GM12892 (cell line): ENCODE measurements at places on chromosomes 1 and 21.

GRCh38 chr1:156126630-156127534 is 12.4 kb downstream of the LMNA start:
- no peak for DNase-seq

DNA sequence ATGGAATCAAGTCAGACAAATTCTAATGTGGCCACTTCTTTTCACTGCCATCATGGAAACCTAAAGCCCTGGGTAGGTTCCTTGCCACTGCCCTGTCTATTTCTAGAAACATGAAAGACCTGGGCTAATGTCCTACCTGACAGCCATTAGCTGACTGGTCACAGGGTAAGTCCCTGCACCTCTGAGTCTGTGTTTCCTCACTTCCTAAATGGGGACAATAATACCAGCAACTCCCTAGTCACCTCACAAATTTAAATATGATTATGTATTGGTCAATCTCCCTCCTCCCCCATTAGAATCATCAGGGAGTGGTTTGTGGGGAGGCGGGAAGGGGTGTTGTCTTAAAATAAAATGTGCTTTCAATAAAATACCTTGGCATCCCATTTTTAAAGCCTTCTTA is 2.2 kb downstream of the CREG1 start:
- no peak for DNase-seq

- DNase-seq, result no peak
Measured at GRCh38 chr1:45746922-45747321, 3.5 kb downstream of the IPP start.

- no peak for DNase-seq
Measured at GRCh38 chr1:66214901-66215300, 319.1 kb upstream of the SGIP1 start.

DNA sequence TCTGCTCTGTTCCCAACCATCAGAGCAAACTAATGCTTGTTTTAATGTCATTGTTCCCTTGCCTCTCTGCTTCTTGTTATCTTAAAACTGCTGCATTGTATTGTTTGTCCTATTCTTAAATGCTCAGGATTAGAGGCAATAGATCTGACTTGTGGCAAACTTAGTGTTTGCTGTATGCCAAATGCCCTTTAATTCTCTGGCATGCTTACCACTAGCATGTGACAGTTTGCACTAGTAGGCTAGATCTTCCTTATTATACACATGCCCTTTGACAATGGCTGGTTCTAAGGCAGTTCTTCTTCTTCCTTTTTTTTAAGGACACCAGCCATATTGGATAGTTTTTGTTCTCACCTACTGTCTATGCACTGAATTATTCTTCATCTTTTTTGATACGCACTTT is 30.1 kb downstream of the PALMD start:
- no peak for DNase-seq

GRCh38 chr1:116261227-116261626 is 111.8 kb upstream of the ATP1A1 start:
- no peak for DNase-seq

DNA sequence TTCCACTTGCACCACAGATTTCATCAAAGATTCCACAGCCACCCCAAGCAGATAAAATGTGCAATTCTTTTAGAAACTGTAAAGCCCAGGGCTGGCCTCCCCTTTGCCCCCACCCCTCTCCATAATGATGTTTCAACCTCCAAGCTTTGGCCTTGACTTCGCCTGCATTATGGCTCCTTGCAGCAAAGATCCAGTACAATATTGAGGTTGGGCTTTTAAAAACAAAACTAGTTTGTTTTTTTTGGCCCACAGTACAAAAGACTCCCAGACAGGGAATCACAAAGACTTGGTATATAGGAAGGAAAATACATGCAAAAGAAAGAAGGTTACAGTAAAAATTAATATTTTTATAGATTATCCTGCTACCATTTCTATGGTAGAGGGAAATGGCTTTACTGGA is 356.5 kb upstream of the PTBP2 start:
- no peak for DNase-seq

- DNase-seq, result no peak
Measured at GRCh38 chr1:61284936-61285335, 202.6 kb downstream of the NFIA start.

- DNase-seq, result peak; percentile 62
Measured at GRCh38 chr1:229625071-229625914, 629 bp downstream of the TAF5L start.

DNA sequence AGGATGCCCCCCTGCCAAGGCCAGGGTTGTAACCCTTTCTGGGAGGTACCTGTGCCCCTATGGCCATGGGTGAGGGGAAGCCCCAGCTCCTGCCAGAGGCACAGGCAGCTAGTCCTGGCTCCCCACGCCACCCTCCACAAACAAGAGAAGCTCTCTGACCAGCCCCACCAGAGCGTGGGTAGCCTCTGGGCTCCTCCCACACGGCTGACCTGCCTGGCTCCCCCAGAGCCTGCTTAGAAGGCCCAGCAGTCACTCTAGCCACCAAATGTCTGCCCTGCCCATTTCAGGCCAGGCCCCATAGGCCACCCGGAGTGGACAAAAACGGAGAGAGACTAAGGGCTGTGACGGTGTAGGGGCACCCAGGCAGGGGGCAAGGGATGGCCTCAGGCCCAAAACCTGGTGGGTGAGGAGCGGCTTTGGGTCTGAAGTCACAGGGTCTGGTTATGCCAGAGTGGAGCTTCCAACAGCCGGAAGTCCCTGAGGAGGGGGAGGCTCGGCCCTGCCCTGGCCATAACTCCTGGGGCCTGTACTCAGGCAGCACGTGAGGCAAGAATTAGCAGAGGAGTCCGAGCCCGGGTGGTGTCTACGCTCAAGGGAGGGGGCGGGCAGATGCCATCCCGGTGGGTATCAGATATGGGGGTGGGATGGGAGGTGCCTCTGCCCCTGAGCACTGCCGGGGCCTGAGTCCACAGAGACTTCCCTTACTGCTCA is 155.4 kb downstream of the CASZ1 start:
- DNase-seq, result no peak

DNA sequence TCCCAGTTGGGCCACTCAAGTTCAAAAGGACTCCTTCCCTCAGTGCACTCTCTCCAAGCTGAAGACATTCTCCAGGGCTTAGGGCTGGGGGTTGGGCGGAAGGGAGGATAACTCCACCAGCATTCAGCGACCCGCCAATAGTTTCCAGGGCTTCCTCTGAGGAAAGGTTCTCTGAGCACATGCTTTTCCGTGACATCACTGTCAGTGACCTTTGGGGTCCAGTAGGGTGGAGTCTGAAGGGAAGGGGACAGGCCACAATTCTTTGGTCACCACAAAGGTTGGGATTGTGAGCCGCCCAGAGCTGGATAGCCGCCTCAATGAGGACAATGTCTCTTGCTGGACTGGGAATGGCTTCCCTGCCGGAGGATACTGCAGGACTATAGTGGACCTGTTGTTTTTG is 22.8 kb upstream of the RXRG start:
- DNase-seq, result no peak

- DNase-seq, result no peak
Measured at GRCh38 chr1:15459771-15460707, 3.5 kb downstream of the CELA2A start.

- DNase-seq, result no peak
Measured at GRCh38 chr21:16055014-16055413, 325.2 kb downstream of the USP25 start.

GRCh38 chr1:203252678-203253077 is 23.2 kb upstream of the CHIT1 start:
- DNase-seq, result no peak

- no peak for DNase-seq
Measured at GRCh38 chr1:112798292-112798691, 83.2 kb upstream of the PPM1J start.

- no peak for DNase-seq
Measured at GRCh38 chr1:5647234-5647633, 345.0 kb downstream of the NPHP4 start.

- DNase-seq, result no peak
Measured at GRCh38 chr1:170804419-170804818, 130.9 kb upstream of the MROH9 start.

DNA sequence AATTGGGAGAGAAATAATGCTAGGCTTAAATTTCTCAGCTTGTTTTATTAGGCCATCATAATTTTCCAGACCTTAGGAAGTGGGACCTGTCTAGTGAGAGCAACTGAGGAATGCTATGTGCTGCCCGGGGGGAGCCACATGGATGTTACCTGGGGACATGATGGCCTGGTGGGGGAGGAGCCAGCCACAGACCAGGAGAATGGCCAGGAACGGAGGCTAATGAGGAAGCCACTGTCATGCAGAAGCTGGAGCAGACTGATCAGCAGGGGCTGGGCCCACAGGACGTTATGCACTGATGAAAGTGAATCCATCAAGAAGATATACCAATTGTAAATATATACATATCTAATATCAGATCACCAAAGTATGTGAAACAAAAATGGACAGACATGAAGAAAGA is 4.6 kb upstream of the KRTAP10-1 start:
- no peak for DNase-seq

GRCh38 chr1:16167331-16168143 is 11.7 kb upstream of the EPHA2 start:
- DNase-seq, result peak; percentile 76

DNA sequence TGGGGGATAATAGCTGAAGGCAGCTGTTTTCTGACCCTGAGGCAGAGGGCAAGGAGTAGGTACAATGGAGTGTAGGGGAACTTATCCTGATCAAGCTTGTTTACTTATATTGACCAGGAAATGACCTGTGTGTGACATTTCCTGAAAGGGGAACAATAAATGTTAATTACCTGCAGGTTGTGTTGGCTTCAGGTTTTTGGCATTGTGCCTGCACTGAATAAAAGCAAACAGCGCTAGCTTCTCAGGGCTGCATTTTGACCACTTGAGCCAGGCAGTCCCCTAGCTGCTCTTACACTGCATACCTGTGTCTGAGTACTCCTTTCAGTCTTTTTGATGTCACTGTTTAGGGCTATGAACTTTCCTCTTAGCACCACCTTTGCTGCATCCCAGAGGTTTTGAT is 40.6 kb downstream of the DRAM2 start:
- no peak for DNase-seq

DNA sequence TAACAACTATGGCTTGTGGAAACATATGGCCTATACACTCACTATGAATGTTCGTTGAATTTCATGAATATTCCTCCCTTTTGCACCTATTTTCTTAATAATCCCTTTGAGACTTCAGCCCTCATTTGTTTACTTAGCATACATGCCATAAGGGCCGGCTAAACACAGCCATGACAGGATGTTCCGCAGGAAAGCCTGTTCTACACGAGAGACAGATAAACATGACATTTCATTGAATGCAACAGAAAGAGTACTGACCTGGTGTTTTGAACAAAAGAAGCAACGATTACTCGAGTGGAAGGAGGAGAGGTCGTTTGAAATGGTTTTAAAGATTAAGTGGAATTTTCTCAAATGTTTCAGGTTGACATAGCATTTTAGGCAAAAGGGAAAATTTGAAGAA is 459.5 kb upstream of the CXADR start:
- no peak for DNase-seq

DNA sequence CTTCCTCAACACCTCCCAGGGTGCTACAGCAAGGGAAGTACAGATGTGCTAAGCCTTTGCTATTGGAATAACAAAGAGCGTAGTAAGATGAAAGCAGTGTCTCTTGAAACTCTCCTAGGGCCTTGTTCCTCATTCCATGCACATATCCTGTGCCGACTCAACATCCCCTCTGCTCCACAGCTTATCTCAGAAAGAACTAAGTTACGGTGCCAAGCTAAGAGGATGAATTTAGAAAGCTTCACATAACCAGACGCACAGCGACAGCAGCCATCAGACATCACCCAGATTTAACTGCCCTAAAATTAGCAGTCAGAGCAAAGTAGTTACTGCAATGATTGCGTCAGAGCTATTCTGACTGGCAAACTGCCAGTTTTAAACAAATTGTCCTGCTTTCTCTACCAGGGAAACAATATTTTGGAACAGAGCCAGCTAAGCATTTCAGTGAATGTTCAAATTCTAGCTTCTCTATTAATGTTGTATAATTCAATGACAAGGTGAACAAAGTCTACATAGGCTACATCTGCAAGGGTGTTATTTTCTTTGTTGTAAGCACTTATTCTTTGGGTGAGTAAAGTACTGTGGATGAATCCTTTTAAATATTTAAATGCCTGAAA is 9.5 kb downstream of the SIPA1L2 start:
- no peak for DNase-seq

GRCh38 chr1:31580891-31581603 is 4.7 kb downstream of the TINAGL1 start:
- no peak for DNase-seq

- no peak for DNase-seq
Measured at GRCh38 chr1:184025242-184025675, 12.3 kb downstream of the COLGALT2 start.

DNA sequence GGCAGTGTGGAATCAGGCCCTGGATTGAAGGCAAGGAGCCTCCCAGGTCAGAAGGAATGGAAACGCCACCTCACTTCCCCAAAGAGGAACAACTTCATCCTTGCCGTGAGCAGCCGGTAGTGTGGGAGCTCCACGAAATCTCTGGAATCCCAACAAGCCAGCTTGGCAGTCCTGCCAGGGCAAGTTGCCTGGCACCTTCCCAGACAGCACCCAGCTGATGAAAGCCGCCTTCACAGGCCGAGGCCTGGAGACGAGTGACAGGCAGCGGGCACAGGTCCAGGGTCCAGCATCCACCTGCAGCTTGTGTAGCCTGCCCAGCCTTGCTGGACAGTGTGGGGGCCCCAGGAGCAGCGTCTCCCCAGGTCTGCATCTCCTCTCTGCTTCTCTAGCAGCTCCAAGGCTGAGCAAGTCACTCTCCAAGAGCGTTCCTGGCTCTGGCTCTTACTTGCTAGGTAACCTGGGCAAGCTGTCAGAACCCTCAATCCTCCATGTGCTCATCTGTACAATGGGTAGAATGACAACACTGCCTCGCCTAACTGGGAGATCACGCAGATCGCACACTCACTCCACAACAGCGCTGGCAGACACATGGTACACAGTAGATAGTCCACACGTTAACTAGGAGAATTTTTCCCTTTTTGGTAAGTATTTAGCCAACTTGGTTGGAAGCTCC is 43.0 kb downstream of the ACOT7 start:
- DNase-seq, result no peak

GRCh38 chr1:204756811-204757210 is 71.3 kb upstream of the LRRN2 start:
- no peak for DNase-seq

DNA sequence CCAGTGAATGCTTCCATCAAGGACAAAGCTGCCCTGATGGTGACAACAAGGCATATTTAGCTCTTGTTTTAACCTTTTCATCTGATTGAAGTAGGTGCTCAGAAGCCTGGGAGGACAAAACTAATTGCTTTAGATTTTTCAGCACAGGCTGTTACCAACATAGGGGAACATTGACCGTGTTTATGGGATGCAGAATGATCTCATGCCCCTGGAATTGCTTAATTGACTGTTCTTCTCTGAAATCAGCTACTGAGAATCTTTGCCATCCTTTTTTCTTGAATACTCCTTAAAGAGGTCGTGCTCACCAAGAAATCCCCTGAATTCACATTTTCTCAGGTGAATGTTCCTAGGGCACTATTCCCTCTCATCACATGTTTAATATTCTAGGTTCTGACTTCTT is 95.9 kb upstream of the CCDC190 start:
- no peak for DNase-seq

- DNase-seq, result no peak
Measured at GRCh38 chr1:154327466-154328317, 2.4 kb downstream of the ATP8B2 start.
